ENCODE measurements at places on chromosomes 1 and 21.

DNA sequence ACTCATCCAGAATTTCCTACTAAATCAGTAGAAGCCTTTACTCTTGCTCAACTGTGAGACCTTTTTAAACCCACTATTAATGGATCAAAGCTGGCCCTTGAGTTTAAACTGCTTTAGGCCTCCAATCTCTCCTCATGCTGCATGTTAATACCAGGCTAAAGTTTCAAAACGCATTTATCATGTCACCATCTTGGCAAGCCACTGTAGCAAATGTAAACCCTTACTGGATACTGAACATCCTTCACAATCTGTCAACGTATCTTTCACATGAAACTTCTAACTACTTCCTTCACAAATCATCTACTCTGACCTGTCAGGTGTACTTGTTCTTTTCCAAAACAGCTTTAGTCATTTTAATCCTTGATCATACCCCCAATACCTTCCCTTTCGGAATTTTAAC, 3.0 kb downstream of the PAXBP1 start:
- no peak for DNase-seq

- DNase-seq = no peak
Observed at GRCh38 chr1:56819387-56819899, at the start of gene FYB2. Gene FYB2 (minus strand): TSS chr1:56819404. CDS start chr1:56819290, 114 bp downstream.

GRCh38 chr1:223843934-223844786, 1.6 kb downstream of the TP53BP2 start:
- DNase-seq = peak; percentile 33

GRCh38 chr1:231172411-231172810, 10.6 kb downstream of the TRIM67 start:
- no peak for DNase-seq

DNA sequence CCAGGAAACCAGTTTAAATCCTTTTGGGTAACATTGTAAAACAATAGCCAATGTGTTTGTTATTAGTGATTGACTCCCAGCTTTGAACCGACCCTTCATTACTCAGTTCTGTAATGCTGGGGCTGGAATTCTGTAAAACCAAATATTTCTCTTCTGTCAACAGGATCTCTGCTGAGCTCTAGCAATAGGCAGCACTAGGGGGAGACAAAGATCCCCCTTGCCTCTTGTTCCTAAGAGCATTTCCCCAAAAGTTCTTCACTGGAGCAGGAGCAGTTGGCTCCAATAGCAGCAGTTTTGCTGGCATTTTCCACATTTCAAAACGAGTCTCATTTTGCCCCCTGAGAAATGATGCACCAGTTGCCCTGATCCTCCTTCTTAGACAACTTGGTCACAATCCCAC, 1671.1 kb downstream of the MRPL39 start:
- DNase-seq = peak; percentile 5
